ENCODE measurements at places on chromosomes 2 and 18. TPM values are rescaled to one million over a fixed set of nuclear protein-coding genes. Genes with fewer than 3 reads are reported as not detected.

TXNDC2 gene
- total RNA-seq: not detected

SOX11 gene
- total RNA-seq: 1.7 TPM

DNA sequence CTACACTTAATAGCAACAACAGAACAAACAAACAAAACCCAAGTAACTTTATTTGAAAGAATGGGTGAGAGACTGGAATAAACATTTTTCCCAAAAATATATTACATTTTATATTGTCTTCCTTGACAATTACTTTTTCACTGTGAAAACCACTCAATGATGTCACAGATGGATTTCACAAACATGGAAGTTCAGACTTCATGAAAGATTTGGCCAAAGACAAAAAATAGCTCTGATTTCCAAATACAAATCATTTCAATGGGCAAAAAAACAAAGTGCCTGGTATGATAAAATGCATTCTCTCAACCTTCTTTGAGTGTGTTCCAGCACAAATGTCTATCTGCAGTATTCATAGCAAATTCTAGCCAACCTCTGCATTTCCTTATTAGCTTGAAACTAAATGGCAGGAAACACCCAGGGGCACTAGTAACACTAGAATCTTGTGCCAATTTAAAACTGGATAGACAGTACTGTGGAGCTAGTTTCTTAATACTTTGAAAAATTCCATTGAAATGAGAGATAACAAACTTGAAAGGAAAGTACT, 28.5 kb upstream of the NAPG start:
- no peak overlapping the region for H3K4me3 ChIP-seq
- H3K36me3 ChIP-seq: no peaks in the 10 kb centered on the region
- H3K4me1 ChIP-seq: no peaks in the 10 kb centered on the region
- no peaks in the 10 kb centered on the region for H3K27me3 ChIP-seq
- DNase-seq: no peak

GRCh38 chr2:138275881-138276280, 225.7 kb upstream of the SPOPL start:
- no peaks in the 10 kb centered on the region for H3K27me3 ChIP-seq
- H3K4me3 ChIP-seq: no peak overlapping the region
- no peak overlapping the region for H3K27ac ChIP-seq
- H3K4me1 ChIP-seq: no peaks in the 10 kb centered on the region

DNAJC10 gene
- 32.2 TPM for total RNA-seq

HOXD9 gene
- total RNA-seq: 0.43 TPM

LYG2 gene
- not detected for total RNA-seq

GRCh38 chr2:191489177-191489576, 188.8 kb upstream of the NABP1 start:
- no peaks in the 10 kb centered on the region for H3K27me3 ChIP-seq
- peaks cover 16% of the 10 kb centered on the region for H3K4me1 ChIP-seq
- H3K4me3 ChIP-seq: no peak overlapping the region
- no peaks in the 10 kb centered on the region for H3K36me3 ChIP-seq
- no peak overlapping the region for H3K27ac ChIP-seq
- DNase-seq: no peak

GRCh38 chr2:182229297-182229696, 197.5 kb downstream of the PDE1A start:
- H3K4me1 ChIP-seq: no peaks in the 10 kb centered on the region
- no peak overlapping the region for H3K27ac ChIP-seq
- no peaks in the 10 kb centered on the region for H3K36me3 ChIP-seq

DNA sequence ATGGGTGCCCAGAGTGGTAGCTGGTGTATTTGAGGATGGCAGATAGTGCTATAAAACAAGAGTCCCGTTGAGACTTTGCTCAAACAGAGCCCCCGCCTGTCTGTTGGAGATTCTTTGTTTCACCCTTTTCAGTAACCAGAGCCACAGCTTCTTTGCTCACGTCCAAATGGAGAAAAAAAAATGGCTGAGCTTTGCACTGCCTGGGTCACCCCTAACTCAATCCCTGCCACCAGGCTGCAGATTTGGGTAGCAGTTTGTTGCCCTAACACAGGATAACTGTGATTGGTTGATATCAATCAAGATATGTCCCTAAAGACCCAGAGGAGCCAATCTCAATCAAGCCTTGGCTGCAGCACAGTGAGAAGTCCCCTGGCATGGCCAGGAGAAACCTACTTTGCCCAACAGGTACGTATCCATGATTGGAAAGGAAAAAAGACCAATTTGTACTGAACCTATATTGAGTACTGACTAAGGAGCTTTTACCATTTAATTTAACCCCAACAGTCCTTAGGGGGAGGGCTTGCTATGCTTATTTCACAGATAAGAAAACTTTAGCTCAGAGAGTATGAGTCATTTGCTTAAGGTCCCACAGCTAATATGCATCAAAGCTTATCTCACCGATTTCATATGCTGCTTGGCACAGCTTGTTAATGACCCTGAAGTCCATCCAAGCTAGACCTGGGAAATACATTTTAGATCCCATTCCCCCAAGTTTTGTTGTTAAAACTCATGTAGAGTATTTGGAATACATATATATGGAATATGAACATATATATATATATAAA, 72.0 kb upstream of the SH3BP4 start:
- H3K27ac ChIP-seq: no peak overlapping the region
- no peaks in the 10 kb centered on the region for H3K36me3 ChIP-seq
- peaks cover 23% of the 10 kb centered on the region for H3K4me1 ChIP-seq
- no peaks in the 10 kb centered on the region for H3K27me3 ChIP-seq
- DNase-seq: no peak

- no peak for DNase-seq
- H3K27ac ChIP-seq: no peak overlapping the region
- no peaks in the 10 kb centered on the region for H3K4me1 ChIP-seq
Observed at GRCh38 chr2:68901199-68901514, 30.0 kb upstream of the BMP10 start.

DNA sequence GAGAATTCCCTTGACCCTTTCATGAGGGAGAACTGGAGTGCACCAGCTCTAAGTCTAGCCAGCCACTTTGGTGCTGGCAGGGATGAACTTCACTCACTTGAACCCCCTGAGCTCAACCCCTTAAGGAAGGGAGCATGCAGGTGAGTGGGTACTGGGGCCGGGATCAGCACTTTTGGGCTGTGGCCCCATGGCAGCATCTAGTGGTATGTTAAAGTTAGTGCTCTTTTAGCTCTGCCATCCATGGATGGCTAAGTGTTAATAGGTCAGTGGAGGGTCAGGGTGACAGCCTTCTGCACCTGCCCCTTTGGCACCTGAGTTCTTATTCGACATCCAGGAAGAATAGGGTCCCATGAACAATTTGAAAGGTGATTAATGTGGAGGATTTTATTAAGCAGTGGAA, 689.0 kb upstream of the FSHR start:
- H3K27me3 ChIP-seq: no peaks in the 10 kb centered on the region
- no peak overlapping the region for H3K27ac ChIP-seq
- no peak for DNase-seq
- H3K4me1 ChIP-seq: no peaks in the 10 kb centered on the region
- H3K4me3 ChIP-seq: no peak overlapping the region

INHBB gene
- 0.70 TPM for total RNA-seq

DNA sequence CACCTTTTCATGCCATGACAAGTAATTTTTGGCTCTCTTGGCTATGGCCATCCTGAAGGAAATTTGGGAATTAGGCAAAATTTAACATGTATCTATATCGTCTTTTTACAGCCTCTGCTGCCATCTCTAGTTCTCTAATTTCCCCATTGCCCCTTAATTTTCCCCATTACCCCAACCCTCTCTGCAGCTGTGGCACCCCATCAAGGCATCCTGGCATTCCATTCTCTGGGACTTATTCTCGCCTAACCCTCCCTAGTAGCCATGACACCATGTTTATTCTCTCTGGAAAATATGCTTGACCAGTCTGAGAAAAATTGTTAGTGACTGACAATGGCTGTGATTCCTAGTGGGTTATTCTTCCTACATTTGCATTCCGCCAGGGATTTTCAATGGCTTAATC, 43.9 kb upstream of the GLS start:
- H3K36me3 ChIP-seq: no peaks in the 10 kb centered on the region
- H3K4me1 ChIP-seq: no peaks in the 10 kb centered on the region
- H3K27me3 ChIP-seq: no peaks in the 10 kb centered on the region
- no peak for DNase-seq
- no peak overlapping the region for H3K4me3 ChIP-seq

- no peak for DNase-seq
- no peaks in the 10 kb centered on the region for H3K27me3 ChIP-seq
- H3K36me3 ChIP-seq: no peaks in the 10 kb centered on the region
Observed at GRCh38 chr18:60064271-60064670, 164.5 kb downstream of the PMAIP1 start.

- no peak overlapping the region for H3K27ac ChIP-seq
- no peaks in the 10 kb centered on the region for H3K36me3 ChIP-seq
- no peaks in the 10 kb centered on the region for H3K4me1 ChIP-seq
- no peak overlapping the region for H3K4me3 ChIP-seq
- no peak for DNase-seq
Observed at GRCh38 chr18:38575648-38576047, 1010.0 kb upstream of the CELF4 start.

Measured in heart left ventricle (tissue), 16 donors.